ENCODE measurements at places on chromosomes 11 and 22. TPM values are rescaled to one million over a fixed set of nuclear protein-coding genes. Genes with fewer than 3 reads are reported as not detected.

Gene JAML
- total RNA-seq = 10.1 TPM

Gene PLAAT5
- total RNA-seq = not detected

DNA sequence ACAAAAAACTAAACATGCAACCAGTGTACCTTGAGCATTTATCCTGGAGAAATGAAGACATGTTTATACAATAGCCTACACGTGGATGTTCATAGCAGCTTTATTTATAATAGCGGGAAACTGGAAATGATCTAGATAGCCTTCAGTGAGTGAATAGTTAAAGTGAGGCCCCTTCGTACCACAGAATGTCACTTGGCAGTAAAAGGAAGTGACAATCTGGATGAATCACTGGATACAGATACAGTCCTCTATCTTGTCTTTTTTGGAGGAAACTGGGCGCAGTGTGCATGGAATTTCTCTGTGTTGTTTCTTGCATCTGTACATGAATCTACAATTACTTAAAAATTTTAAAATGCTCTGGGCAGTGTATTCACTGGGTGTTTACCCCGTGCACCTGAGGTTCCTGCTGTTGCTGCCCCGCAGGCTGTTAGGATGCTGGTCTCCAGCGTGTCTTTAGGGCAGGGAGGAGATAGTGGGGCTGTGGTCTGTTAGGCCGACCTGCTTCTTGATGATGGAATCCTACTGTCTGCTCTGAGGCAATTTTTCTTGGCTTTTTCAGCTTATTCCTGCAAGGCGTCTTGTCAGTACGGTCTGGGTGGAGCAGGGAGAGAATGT, 23.2 kb downstream of the DERL3 start:
- H3K36me3 ChIP-seq = no peaks in the 10 kb centered on the region
- H3K27me3 ChIP-seq = no peaks in the 10 kb centered on the region
- no peak for DNase-seq

Gene LAYN
- 12.1 TPM for total RNA-seq

GRCh38 chr11:86625981-86626380, 46.4 kb downstream of the ME3 start:
- H3K4me3 ChIP-seq = no peak overlapping the region
- H3K27ac ChIP-seq = no peak overlapping the region
- H3K4me1 ChIP-seq = peaks cover 19% of the 10 kb centered on the region
- no peaks in the 10 kb centered on the region for H3K27me3 ChIP-seq
- H3K36me3 ChIP-seq = no peaks in the 10 kb centered on the region

DNA sequence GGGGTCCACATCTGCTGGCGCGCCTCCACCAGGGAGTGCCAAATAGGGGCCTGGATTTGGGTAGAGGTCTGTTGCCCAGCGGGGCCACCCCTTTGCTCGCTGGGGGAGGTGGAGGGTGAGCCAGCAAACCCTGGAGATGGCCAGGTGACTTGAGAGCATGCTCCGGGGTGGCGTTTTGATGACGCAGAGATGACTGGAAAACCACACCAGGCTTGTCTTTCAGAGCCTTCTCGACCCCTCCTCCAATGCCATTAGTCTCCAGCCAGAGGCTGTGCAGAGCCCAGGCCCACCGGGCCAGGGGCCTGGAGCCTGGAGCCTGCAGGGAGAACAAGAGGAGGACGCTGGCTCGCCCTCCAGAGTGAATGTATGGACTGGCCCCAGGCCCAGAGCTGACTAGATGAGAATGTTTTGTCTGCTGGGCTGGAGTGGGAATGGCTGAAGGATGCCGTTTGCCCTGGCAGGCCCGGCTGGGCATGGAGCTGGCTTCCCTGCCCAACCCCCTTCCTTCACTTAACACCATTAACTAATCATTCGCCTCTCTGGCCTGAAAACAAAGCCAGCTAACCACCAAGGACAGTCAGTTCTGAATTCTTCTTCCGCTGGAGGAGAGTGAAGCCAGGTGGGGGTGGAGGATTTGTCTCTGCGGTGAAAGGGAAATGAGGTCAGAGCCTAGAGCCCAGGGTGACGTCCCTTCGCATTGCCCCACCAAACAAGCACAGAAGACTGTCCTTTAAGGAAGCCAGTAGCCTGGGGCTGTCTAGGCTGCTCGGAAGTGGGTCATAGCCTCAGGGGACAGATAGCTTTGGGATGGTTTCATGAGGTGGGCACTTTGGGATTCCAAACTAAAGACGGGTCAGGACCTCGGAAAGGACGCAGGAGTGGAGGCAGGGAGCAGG, 1.6 kb upstream of the MCAM start:
- no peak overlapping the region for H3K4me3 ChIP-seq
- H3K36me3 ChIP-seq = no peaks in the 10 kb centered on the region
- H3K4me1 ChIP-seq = peaks cover 30% of the 10 kb centered on the region
- peaks cover 68% of the 10 kb centered on the region for H3K27me3 ChIP-seq
- peak overlapping the region; percentile 97 for H3K27ac ChIP-seq

DNA sequence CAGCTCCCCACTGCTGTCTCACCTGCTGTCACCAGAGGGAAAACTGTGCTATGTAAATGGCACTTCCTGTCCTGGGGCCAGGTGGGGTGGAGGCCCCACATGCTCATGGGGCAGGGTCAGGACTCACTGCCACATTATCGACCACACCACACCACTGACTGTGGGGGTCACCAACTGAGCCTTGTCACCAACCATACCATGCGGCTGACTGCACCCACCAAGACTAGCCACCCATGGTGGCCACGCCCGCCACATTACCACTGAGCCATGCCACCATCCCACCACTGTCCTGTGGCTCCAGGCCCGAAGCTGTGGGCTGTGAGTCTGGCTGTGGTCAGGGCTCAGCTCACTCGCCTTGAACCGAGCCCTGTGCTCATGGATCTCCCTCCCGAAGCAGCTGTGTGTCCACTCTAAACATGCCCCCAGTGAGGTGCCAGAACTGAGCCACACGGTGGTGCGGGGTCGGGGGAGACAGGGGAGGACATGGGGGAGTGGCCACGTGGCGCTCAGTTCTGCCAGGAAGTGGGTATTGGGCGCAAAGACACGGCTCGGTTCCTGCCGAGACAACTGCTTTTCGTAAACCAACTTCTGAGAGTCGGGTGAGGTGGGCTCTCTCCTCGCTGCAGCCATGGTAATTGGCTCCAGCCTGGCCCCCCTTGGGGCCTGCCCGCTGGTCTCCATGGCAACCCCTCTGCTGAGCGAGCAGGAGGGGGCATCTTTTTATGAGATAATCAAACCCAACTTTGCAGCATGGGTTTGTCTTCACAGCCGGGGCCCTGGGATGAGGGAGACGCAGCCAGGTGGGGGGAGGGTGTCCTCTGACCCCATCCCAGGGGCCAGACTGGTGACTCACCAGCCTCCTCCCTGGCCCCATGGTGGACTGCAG, 23.2 kb downstream of the RTN4R start:
- H3K27ac ChIP-seq = no peak overlapping the region
- no peaks in the 10 kb centered on the region for H3K36me3 ChIP-seq
- H3K4me1 ChIP-seq = peaks cover 22% of the 10 kb centered on the region
- no peaks in the 10 kb centered on the region for H3K27me3 ChIP-seq

DNA sequence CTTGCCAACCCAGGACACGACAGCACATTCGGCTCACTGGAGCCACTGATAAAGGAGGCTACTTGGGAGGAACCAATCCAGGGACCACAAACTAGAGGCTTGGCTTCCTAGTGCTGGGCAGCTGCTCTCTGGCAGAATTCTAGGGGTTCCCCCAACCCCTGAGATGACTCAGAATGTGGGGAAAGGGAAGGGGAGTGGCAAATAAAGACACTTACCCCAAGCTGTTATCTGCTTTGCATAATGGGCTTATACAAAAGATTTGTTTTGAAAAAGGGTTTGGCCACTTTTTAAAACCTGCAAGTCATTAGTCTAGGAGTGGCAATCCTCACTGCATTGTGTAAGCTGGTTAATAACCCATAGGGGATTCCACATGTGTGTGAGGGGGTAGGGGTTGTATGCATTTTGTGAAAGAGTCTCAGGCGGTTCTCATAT, 64.1 kb upstream of the LMO1 start:
- H3K4me1 ChIP-seq = no peaks in the 10 kb centered on the region
- DNase-seq = no peak

GRCh38 chr11:134734141-134734845, 322.3 kb upstream of the B3GAT1 start:
- no peaks in the 10 kb centered on the region for H3K36me3 ChIP-seq
- no peak overlapping the region for H3K27ac ChIP-seq
- DNase-seq = no peak
- no peaks in the 10 kb centered on the region for H3K27me3 ChIP-seq

- no peak overlapping the region for H3K4me3 ChIP-seq
- H3K36me3 ChIP-seq = no peaks in the 10 kb centered on the region
- DNase-seq = no peak
- no peaks in the 10 kb centered on the region for H3K4me1 ChIP-seq
- H3K27ac ChIP-seq = no peak overlapping the region
Measured at GRCh38 chr22:27378311-27378800, 423.2 kb downstream of the MN1 start.

DNA sequence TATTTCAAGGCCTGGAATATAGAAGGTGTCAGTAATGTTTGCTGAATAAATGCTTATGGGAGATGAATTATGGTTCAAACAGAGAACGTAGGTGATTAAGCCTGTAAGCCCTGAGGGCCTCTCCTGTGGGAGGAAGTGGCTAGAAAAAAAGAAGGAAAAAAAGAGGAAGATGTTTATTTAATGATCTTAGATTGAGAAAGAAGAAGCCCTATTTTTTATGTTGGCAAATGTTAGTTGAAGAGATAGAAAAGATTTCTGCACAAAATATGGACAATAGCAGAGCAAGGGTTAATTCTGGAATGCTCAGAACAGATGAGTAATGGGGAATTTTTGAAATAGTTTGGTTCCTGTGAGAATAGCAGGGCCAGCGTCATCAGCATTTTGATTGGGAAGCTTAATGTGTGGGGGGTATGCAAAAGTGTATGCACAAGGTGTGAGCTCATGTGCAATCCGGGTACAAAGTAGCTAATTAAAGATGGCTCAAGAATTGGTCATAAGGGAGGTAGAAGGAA, 95.7 kb downstream of the TEAD1 start:
- no peak for DNase-seq
- no peak overlapping the region for H3K4me3 ChIP-seq
- H3K4me1 ChIP-seq = peaks cover 27% of the 10 kb centered on the region

DNA sequence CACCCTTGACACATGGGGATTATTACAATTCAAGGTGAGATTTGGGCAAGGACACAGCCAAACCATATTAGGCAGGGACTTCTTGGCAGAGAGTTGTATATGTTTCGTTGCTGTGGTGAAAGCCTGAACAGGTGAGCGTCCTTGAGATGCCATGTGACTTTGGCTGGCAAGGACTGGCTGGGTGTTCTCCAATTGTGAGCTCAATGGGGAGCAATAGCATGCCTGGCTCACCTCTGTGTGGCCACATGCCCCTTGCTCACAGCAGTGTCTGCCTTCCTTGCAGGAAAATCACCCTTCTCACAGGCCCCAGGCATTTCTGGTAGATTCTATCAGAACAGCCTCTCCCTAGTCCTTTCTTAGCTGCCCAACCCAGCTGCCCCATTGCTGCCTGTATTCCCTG, 105.5 kb downstream of the PARVA start:
- peaks cover 5% of the 10 kb centered on the region for H3K36me3 ChIP-seq
- no peaks in the 10 kb centered on the region for H3K27me3 ChIP-seq
- no peak overlapping the region for H3K4me3 ChIP-seq
- peak overlapping the region; percentile 24 for H3K27ac ChIP-seq
- no peak for DNase-seq

- no peaks in the 10 kb centered on the region for H3K4me1 ChIP-seq
- H3K36me3 ChIP-seq = no peaks in the 10 kb centered on the region
Measured at GRCh38 chr11:106389101-106389500, 311.6 kb downstream of the AASDHPPT start.

DNA sequence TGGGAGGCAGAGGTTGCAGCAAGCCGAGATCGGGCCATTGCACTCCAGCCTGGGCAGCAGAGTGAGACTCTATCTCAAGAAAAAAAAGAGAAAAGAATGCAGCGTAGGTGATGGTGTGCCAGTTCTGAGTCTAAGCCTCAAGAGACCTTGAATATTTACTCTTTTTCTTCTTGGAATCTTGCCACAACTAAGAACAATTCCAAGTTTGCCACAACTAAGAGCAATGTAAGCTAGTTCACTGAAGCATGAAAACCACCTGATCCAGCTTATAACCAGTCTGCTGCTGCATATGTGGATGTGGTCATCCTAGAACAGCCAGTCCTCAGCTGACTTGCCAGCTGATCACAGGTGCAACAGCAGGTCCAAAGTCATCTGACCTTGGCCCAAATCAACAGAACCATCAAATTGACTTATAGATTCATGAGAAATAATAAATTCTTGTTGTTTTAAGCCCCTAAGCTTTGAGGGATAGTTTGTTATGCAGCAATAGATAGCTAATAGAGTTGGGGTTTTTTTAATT, 25.4 kb upstream of the SEZ6L start:
- H3K36me3 ChIP-seq = no peaks in the 10 kb centered on the region
- H3K4me1 ChIP-seq = no peaks in the 10 kb centered on the region
- DNase-seq = no peak
- H3K27ac ChIP-seq = no peak overlapping the region
- no peak overlapping the region for H3K4me3 ChIP-seq

- no peaks in the 10 kb centered on the region for H3K4me1 ChIP-seq
- H3K4me3 ChIP-seq = no peak overlapping the region
- no peak for DNase-seq
Measured at GRCh38 chr11:94961255-94961654, 12.1 kb downstream of the CWC15 start.

DNA sequence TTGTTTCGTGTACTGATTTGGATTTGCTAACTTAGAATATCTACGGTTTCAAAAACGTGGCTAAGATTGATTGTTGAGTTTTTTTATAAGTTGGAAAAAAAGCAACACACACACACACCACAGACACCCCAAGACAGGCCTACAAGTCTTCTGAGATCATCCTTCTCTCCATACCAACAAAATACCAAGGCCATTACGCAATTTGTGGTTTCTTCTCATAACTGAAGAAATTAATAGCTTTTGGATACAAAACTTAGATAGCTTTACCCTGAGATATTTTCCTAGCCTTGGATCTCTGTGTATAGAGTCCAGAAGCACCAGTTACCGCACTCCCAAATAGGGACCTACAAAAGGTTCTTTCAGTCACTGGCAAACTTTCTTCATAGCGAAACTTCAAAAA, 113.6 kb downstream of the SIK3 start:
- H3K27me3 ChIP-seq = no peaks in the 10 kb centered on the region
- peak overlapping the region; percentile 81 for H3K27ac ChIP-seq

GRCh38 chr22:27935897-27936296, 16.8 kb upstream of the PITPNB start:
- H3K27me3 ChIP-seq = no peaks in the 10 kb centered on the region
- H3K27ac ChIP-seq = no peak overlapping the region
- no peak overlapping the region for H3K4me3 ChIP-seq
- H3K4me1 ChIP-seq = no peaks in the 10 kb centered on the region
- no peaks in the 10 kb centered on the region for H3K36me3 ChIP-seq

DNA sequence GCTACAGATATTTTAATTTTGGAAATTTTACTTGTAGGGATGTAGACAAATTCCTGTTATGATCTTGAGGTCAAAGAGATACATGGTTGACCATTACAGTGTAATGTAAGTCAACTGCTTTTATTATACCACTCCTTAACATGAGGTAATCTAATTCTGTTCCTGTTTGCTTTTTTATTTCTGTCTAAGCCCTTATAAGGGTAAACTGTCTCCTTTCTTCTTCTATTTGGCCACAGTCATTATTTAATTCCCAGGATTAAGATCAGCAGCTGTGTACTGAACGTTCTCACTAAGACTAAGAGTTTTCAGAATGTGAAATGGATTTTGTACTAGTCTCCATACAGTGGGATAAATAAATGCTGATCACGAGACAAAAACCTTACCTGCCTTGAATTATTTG, 32.8 kb downstream of the C2CD3 start:
- H3K4me1 ChIP-seq = peaks cover 7% of the 10 kb centered on the region
- H3K4me3 ChIP-seq = no peak overlapping the region
- no peak for DNase-seq
- H3K27me3 ChIP-seq = no peaks in the 10 kb centered on the region
- H3K36me3 ChIP-seq = peaks cover under 1% of the 10 kb centered on the region
- H3K27ac ChIP-seq = peak overlapping the region; percentile 66

- no peak overlapping the region for H3K27ac ChIP-seq
- H3K36me3 ChIP-seq = no peaks in the 10 kb centered on the region
- DNase-seq = peak; percentile 21
- H3K4me1 ChIP-seq = no peaks in the 10 kb centered on the region
- no peaks in the 10 kb centered on the region for H3K27me3 ChIP-seq
Measured at GRCh38 chr11:44899959-44900358, 50.7 kb downstream of the TP53I11 start.
